Ovary (tissue), 10 donors: ENCODE measurements at places on chromosomes 2 and 18. TPM values are rescaled to one million over a fixed set of nuclear protein-coding genes. Genes with fewer than 3 reads are reported as not detected.

GRCh38 chr2:149658553-149658952 lies 71.0 kb upstream of the MMADHC start:
- H3K4me1 ChIP-seq: no peaks in the 10 kb centered on the region
- no peak overlapping the region for H3K4me3 ChIP-seq
- H3K27ac ChIP-seq: no peak overlapping the region
- no peaks in the 10 kb centered on the region for H3K36me3 ChIP-seq
- no peak for DNase-seq
- no peaks in the 10 kb centered on the region for H3K27me3 ChIP-seq

Gene DHRS9
- total RNA-seq: 0.27 TPM

Gene ERMN
- not detected for total RNA-seq

Gene GALNT5
- 0.12 TPM for total RNA-seq

Gene PID1
- total RNA-seq: 32.1 TPM

- H3K36me3 ChIP-seq: no peaks in the 10 kb centered on the region
- H3K4me1 ChIP-seq: no peaks in the 10 kb centered on the region
- H3K27me3 ChIP-seq: no peaks in the 10 kb centered on the region
- no peak overlapping the region for H3K4me3 ChIP-seq
- H3K27ac ChIP-seq: no peak overlapping the region
Observed at GRCh38 chr2:26957534-26957933, 12.9 kb upstream of the MAPRE3 start.

- H3K27ac ChIP-seq: no peak overlapping the region
- H3K36me3 ChIP-seq: no peaks in the 10 kb centered on the region
- H3K4me3 ChIP-seq: no peak overlapping the region
- no peaks in the 10 kb centered on the region for H3K4me1 ChIP-seq
Observed at GRCh38 chr2:206389164-206389563, 54.2 kb upstream of the ADAM23 start.
